ENCODE measurements at places on chromosomes 5 and 9.

GRCh38 chr5:55650386-55650785 is 61.7 kb downstream of the SLC38A9 start:
- DNase-seq, result no peak

- DNase-seq, result no peak
These were observed 706.1 kb upstream of the CDH18 start for GRCh38 chr5:20694121-20694520.

- no peak for DNase-seq
These were observed 16.2 kb upstream of the MEF2C start for GRCh38 chr5:88899096-88899737.

DNA sequence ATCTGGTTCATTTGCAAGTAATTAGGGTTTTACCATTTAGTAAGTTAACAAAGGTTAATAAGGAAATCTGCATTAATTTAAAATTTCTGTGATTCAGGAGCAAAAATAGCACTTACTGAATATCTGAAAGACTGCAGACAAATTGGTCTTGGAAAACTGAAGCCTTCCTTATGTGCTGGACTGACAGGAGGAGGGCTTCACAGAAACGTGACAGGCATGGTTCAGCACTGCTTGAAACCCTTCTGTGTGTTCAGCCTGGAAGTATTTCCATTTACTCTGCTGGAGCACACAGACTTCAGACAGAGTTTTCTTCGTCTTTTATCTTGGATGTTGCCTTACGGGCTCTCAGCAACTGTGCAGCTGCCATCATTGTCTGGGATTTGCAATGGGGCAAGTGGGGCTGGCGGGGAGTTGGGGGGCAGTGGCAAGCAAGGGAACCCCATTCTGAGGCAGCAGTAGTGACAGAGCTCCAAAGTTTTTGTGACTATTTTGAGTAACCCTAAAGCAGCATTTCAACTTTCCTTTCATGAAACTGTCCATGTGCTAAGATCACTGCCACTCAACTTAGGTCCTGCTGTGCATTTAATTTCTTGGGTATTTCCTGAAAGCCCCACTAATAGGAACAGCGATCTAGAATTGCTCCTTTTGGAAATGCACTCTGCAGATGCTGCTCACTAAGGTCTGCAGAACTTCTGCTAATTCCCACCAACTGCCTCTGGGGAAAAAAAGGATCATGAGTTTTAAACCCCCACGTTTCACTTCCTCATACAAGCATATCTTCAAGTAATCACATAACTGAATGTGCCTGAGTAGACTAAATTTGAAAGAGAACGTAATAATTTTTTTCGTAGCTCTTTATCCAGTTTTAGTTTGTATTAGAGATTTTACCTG is 56.6 kb downstream of the KCNN2 start:
- no peak for DNase-seq

DNA sequence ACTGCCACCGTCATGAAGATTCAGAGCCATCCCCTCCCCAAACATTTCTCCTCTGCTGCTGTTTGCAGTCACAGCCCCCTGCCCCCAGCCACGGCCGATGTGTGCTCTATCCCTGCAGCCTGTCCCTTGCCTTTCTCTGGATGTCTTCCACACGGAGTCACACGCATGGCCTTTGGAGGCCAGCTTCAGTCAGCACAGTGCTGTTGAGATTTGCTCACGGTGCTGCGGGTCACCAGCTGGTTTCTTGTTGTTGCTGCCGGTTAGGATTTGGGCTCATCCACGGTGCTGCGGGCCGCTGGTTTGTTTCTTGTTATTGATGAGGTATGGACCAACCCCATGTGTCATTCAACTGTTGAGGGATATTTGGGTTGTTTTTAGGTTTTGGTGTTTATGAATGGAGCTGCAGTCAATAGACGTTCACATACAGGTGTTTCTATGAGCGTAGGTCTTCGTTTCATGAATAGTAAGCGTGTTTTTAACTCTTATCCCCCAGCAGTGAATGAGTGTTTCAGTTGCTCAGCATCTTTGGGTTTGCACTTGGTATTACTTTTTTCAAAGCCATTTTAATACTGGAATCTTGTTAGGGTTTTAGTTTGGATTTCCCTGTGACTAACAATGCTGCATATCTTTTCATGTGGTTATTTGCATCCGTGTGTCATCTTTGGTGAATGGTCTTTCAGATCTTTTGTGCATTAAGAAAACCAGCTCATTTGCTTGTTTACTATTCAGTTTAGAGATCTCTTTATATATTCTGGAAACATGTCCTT is 57.6 kb downstream of the AHRR start:
- peak; percentile 41 for DNase-seq

DNA sequence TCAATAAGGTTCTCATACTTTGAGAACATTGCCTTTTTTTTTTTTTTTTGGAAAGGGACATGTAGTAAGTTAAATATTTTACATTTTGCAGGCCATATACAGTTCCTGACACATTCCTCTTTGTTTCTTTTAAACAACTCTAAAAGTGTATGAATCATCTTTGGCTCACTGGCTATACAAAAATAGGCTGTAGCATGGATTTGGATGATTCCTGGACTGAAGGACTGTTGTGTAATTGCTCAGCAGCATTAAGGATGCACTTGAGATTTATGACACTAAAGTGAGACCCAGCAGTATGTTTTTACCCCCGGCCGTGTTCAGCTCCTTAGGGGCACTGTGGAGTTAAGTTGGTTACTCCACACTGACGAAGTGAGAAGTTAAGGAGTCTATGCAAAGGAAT is 41.3 kb downstream of the VPS13A start:
- no peak for DNase-seq

All from islet precursor cell (in vitro differentiated cells).